ENCODE measurements at places on chromosomes 2 and 18.

GRCh38 chr2:143793381-143793780 lies 664.2 kb downstream of the ARHGAP15 start:
- DNase-seq: no peak

DNA sequence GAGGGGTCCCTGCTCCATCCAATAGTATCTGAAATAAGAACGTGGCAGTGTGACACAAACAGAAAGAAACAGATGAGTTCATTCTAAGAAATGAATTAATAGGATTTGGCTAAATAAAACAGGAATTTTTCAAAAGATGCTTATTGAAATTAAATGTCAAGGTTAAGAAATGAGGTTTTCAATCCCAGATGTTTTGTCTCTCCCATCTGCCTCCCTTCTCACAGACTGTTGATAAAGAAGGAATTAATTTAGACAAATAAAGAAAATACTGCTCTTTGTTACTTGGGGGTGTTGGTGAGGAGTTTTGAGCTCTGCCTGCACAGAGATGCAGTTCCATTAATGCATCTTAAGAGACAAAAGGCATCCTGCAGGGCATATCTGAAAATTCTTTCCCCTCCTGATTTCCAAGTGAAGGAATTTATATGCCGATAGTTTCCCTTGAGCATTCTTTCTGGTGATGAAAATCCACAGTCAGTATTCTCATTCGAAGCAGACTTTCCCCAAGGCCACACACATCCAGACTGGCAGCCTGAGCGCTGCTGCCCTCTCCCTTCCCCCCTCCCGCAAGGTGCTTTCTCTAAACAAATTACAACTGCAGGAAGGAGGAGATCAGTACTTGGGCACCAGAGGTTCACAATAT lies 385.4 kb upstream of the RND3 start:
- DNase-seq: no peak

DNA sequence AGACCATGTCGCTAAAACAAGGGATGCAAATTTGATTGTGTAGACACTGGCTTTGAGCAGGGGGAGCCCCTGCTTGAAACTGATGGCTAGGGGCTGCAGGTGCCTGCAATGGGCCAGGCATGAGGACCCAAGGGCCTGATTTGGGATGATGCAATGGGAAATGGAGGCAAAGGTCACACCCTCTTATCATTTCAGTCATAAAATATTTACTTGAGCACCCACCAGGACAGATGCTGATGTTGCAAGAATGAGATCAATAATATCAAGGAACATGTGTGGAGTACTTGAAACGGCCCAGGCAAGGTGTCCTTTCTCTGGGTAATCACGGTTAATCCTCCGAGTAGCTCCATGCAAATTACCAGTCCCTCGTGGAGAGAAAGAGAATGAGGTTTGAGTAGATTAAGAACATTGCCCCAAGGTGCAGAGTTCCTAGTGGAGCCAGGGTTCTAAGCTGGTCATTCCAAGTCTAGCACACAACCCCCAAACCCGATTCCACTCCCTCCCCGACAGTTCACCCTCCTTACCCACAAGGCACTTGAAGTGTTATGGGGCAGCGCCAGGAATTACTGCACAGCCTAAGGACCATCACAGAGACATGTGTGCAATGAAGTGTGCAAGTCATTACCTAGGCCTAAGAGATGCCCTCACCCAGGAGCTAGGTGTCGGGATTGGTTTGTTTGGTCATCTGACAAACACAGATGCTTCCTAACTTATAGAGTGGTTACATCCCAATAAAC lies 14.0 kb upstream of the TMBIM1 start:
- DNase-seq: no peak

GRCh38 chr2:65231121-65231520 lies 3.5 kb downstream of the ACTR2 start:
- DNase-seq: no peak

DNA sequence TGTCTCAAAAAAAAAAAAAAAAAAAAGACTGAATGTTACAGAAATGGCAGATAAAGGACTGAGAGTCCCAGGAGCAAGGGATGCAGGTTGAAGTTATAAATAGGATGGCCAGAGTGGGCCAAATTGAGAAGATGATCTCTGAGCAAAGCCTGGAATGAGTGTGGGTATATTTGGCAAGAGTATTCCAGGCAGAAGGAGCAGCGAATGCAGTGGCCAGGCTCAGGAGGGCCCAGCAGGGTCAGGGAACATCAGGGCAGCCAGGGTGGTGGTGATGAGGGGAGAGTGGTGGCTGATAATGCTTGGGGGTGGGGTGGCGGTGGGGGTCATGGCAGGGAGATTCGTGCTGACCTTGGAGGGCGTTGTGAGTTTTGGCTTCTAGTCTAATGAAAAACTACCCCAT lies 141.3 kb upstream of the AGAP1 start:
- no peak for DNase-seq

DNA sequence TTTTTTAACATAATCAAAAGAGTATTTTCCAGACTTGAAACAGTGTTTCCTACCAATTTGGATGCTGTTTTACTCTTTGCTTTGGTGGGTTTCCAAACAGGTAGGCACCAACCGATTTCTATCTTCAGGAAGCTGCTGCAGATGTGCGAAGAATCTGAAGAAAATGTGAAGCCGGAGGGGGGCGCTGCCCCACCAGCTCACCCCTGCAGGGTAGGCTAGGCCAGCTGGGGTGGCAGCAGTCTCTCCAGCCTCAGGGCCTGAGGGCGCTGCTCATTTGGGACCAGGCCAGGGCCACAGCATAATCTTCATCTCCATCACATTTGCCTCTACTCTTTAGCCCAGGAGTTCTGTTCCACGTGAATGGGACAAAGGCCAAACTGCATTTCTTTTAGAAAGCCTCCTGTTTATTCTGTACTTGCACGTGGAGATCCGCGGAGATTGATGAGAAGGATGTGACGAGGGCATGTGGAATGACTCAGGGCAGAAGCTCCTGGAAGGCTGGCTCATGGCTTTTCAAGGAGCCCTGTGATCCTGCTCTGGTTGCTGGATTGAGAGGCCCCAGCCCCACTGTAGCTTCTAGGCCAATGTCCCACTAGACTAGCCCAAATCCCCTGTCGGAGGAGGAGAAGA lies 84.2 kb upstream of the FAM136A start:
- no peak for DNase-seq

Data from NCI-H187 (cell line).